ENCODE measurements at places on chromosomes 6 and 20.

- no peak for DNase-seq
These were observed 41.1 kb downstream of the HNF4A start for GRCh38 chr20:44396369-44397130.

GRCh38 chr6:110757926-110758325 lies 57.3 kb downstream of the CDK19 start:
- no peak for DNase-seq

GRCh38 chr6:167045828-167046580 lies 46.8 kb downstream of the CEP43 start:
- DNase-seq = no peak

GRCh38 chr20:49624317-49624716 lies 56.4 kb upstream of the PTGIS start:
- no peak for DNase-seq

GRCh38 chr6:13712599-13712898 lies 914 bp upstream of the RANBP9 start:
- DNase-seq = no peak

- DNase-seq = no peak
These were observed 271.5 kb downstream of the FOXA2 start for GRCh38 chr20:22312744-22313346.

Data from cardiac septum (tissue), 1 donor.